ENCODE measurements at places on chromosomes 7 and 10.

DNA sequence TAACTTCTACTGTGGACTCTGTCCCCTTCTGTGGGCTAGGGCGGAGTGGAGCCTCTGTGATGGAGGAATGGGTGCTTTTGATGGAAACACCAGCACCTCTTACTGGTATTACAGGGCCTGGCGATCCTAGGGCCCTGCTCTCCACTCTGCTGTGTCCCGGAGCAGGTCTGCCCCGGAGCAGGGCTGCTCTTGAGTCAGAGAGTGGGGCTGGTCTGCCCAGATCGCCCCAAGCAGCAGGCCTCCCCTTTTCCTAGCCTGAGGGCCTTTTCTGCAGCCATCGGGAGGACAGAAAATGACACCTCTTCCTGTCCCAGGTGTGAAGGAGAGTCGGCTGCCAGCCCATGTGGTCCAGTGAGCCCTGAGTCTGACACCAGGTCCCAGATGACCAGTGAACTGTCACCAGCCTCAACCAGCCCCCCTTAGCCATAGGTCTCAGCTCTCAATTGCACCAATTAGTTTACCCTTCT, 1.4 kb downstream of the ZNF282 start:
- peak; percentile 47 for DNase-seq

GRCh38 chr10:30436191-30436611, 2.2 kb downstream of the MAP3K8 start:
- DNase-seq: peak; percentile 91

GRCh38 chr10:129528376-129528978, 61.4 kb downstream of the MGMT start:
- DNase-seq: no peak

DNA sequence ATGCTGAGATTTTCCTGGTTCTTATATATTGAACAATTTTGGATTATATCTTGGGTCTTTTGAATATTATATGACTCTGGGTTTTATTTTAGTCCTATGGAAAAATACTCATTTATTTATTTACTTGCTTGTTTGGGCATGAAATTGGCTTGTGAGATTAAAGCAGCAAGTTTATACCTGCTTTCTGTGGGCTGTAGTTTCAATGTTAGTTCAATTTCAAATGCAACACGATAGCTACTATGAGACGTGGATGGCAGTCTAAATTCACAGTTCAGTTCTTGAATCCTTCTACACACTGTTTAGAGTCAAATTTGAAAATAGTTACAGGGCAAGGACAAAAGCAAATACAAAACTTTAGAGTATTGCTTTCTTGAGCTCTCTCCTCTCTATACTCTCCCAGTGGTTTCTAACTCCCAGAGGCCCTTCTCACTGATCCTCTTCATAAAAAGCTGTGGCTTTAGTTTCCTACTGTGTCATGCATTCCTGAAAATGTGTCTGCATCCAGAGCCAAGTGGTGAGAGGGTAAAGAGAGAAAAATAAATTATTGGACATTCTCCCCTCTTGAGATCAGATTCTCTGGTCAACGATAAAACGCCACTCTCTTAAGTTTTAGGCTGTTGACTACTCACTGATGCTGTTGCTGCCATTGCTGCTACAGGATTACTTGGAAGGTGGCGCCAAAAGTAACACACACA, 34.4 kb downstream of the POLR1F start:
- no peak for DNase-seq

GRCh38 chr7:116386674-116387073, 112.9 kb upstream of the CAV2 start:
- no peak for DNase-seq

GRCh38 chr7:142753366-142753765, 4.1 kb downstream of the PRSS1 start:
- no peak for DNase-seq

DNA sequence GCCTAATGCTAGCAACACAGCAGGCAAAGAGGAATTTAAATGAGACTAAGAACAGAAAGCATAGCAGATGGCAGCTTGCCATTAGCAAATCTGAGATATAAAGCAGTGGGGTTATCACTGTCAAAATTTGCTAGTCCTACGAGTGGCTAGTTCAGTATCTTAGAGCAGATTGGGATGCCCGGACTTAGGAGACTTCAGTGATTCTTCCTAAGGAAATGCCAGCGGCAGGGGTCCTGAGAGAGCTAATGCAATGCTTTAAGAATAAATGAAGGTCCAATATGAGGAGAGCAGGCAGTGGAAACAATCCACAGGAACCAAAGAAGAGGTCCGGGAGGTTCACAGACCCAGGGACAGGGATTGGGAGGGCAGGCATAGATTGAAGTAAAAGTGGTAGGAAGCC, 169.3 kb upstream of the NPSR1 start:
- DNase-seq: no peak

- peak; percentile 27 for DNase-seq
Observed at GRCh38 chr10:116101616-116102315, 171.2 kb downstream of the GFRA1 start.

- no peak for DNase-seq
Observed at GRCh38 chr7:40640566-40640965, 505.8 kb downstream of the SUGCT start.

DNA sequence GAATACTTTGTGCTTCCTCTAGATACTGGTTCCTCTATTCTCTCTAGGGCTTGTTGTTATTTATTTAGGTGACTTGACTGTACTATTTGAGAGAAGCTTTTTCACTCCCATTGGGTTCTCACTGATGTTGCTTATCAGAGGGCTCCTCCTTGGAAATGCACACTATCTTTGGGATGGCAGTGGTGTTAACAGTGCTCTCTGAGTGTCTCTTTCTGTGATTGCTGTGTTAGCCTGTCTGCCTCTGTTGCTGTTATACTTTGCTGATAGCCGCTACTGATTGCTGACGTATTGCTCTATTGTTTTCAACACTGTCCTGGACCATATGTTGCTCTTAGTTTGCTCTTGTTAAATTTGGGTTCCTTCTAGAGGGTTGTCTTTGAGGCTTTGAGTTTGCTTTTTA, 34.7 kb downstream of the ZNF33A start:
- DNase-seq: no peak

DNA sequence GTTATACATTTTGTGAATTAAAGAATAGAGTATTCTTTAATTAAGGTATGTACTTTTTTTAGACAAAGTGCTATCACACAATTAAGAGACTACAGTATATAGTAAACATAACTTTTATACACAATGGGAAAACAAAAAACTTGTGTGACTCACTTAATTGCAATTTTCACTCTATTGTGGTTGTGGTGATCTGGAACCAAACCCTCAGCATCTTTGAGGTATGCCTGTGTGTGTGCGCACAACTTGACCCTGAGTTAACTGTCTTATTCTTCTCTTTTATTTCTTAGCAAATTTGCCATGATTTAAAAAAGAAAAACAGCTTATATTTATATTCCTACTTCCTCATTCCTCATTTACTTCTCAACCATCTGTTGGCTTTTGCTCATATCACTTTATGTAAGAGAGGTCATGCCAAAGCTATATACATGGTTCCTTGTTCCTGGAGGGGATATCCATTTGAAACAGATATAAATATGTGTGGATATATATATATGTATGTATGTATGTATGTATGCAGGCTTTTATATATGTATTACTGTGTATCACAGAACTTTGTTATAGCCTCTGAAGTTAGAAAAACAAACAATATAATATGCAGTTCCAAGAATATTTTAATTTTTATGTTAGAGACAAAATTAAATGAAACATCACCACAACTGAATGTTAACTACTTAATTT, 259.5 kb upstream of the HGF start:
- peak; percentile 24 for DNase-seq

DNA sequence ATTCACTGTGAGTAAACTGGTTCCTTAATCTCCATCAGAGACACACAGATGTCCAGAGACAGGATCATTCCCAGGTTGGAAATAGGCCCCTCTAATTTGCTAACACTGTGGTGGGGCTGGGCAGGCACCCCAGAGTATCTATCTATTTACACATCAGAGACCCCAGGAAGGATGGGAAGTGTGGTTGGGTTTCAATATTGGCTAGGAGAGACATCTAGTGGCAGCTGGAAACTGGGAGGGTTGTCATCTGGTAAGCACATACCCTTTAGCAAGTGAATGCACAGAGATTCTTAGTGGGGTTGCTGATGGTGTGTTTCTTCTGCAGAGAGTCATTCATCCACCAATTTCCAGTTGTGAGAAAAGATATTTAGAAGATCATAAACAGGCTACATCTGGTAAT, 36.0 kb upstream of the NRG3 start:
- no peak for DNase-seq

- DNase-seq: peak; percentile 9
Observed at GRCh38 chr7:11830582-11831155, 1.3 kb downstream of the THSD7A start.

GRCh38 chr10:101875068-101875688, 31.6 kb upstream of the KCNIP2 start:
- no peak for DNase-seq

DNA sequence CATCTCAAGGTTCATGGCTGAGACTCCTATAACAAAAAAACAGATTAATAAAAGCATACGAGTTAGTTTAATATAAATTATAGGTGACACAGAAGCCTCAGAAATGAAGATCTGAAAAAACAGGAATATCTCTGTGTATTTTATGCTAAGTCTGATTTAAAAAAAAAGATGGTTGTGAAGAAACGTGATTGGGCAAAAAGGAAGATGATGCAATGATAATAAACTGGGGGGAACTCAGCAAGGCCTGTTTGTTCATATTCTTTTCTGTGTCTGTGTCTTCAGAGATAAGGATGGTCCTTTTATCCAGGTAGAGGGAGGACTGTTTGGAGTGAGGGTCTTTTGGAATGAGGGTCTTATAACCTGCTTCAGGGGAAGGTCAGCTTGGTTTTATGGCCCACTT, 25.9 kb downstream of the TAC1 start:
- DNase-seq: no peak

GRCh38 chr7:5484921-5485320, 61.3 kb upstream of the TNRC18 start:
- DNase-seq: no peak

GRCh38 chr7:33276325-33276724, 147.0 kb downstream of the BBS9 start:
- no peak for DNase-seq

DNA sequence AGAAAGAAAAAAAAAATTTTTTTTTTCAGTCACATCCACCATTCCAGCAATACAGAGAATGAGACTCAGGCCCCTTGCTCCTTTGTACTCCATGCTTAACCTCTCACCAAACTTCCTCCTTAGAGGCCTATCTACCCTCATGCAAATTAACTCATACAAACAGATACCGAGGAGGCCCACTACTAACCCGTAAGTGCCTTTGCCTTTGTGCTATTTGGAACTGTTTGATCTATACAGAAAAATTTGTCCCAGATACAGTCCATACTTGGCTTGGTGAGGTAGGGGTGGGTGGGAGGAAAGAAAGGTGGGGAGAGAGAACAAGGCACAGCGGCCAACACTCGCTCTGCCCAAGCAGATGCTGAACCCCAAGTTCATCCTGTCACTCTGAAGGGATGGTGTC, 87.8 kb upstream of the DUSP5 start:
- no peak for DNase-seq

DNA sequence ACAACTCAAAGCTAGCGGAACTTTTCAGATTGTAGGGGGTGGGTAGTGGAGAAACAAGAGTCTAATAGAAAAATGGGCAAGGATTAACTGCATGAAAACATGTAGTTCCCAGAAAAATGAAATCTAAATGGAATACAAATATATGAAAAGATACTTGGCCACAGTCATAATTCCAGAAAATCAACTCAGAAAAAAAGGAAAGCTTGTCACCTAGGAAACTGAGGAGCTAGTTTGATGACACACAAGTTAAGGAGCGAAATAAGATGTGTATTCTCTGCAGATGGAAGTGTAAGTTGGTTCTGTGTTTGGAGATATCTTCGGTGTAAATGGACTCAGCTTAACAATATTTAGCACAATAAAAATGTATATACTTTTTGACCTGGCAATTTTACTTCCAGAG, 52.7 kb downstream of the TRIL start:
- no peak for DNase-seq

DNA sequence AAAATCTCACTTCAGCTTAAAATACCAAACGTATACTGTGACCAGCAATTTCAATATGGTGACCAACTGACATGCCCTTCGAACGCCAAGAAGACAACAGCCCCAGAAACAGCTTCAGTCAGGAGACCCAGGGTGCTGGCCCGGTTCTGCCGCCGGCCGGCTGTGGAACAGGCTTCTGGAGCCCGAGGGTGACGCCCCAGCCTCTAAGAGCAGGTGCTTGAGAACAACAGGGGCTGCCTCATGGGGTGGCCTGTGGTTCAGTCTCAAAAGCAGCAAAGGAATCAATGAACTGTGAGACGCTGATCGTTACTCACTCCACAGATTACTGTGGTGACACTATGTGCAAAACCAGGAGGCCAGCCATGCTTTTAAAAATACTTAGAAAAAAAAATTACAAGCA, 17.3 kb downstream of the GPER1 start:
- no peak for DNase-seq

GRCh38 chr10:42754155-42755027, 28.2 kb upstream of the BMS1 start:
- peak; percentile 5 for DNase-seq

GRCh38 chr7:72099784-72100183, 312.4 kb downstream of the CALN1 start:
- no peak for DNase-seq
